ENCODE measurements at places on chromosomes 11 and 22. TPM values are rescaled to one million over a fixed set of nuclear protein-coding genes. Genes with fewer than 3 reads are reported as not detected.

GRCh38 chr22:36336246-36337182 lies 51.3 kb downstream of the MYH9 start:
- ATAC-seq: no peak

DNA sequence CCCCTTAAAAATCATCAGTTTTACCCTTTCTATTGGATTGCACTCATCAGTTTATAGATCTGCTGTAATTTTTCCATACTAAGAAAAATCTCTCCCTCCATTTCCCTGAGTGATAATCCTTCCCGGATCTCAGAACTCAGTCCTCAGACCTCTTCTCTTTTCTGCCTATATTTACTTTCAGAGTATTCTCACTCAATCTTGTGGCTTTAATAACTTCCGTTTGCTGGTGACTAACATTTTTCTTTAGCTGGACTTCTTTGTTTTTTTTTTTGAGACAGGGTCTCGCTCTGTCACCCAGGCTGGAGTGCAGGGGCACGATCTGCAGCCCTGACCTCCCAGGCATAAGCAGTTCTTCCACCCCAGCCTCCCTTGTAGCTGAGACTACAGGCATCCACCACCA lies 10.4 kb downstream of the ATXN10 start:
- no peak for ATAC-seq

The DEFB131B gene
- not detected for total RNA-seq

The OR5B17 gene
- total RNA-seq: not detected

DNA sequence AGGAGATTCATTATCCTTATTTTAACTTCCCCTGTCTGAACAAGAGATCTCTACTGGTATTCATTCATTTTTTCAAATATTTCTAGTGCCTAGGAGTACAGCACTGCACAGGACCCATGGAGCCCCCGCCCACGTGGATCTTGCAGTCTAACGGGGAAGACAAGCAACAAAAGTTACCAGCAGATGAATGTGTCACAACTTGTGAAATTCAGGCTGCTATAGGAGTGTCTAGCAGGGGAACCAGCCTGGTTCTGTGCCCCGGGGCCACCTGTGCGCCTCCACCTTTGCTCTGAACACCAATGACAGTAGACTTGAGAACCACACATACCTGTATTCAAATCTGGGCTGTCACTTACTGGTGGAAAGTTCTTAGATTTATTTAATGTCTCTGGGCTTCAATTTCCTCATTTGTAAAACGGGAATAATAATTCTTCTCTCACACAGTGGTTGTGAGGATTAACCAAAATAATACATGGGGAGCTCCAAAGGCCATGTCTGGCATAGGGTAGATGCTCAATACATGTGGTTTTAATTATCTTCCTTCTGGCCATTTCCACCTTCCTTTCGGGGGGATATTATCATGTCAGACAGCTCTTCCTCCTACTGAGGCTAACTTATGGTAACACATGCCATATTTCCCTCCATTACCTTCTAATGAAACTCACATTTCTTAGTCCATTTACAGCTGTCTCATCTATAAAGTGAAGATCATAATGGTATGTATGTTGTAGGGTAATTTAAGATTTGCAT lies 17.8 kb downstream of the POU2AF1 start:
- ATAC-seq: no peak

DNA sequence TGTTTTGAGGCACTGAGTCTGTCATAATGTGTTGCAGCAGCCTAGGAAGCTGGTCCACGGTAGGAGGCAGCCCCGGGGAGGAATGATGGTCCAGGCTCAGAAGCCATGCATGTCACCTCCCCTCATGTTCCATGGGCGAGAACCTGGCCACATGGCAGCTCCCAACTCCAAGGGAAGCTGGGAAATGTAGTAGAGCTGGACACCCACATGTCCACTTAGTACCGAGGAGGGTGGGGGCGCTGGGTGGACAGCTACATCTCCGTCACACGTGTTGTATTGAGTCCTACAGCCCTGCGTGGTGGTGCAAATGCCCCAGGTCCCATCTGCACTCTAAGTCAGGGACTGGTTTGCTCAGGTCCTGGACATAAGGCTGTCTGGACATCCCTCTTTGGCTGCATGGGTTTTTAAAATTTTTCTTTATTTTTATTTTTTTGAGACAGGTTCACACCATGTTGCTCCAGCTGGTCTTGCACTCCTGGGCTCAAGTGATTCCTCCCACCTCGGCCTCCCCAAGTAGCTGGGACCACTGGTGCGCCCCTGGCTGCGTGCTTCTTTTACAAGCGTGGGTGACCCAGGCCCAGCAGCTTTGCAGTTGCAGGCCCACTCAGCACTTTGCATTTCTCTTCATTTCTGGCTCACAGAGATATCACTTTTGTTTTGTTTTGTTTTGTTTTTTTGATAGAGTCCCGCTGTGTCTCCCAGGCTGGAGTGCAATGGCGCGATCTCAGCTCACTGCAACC lies 3.9 kb upstream of the CTTN start:
- ATAC-seq: no peak

DNA sequence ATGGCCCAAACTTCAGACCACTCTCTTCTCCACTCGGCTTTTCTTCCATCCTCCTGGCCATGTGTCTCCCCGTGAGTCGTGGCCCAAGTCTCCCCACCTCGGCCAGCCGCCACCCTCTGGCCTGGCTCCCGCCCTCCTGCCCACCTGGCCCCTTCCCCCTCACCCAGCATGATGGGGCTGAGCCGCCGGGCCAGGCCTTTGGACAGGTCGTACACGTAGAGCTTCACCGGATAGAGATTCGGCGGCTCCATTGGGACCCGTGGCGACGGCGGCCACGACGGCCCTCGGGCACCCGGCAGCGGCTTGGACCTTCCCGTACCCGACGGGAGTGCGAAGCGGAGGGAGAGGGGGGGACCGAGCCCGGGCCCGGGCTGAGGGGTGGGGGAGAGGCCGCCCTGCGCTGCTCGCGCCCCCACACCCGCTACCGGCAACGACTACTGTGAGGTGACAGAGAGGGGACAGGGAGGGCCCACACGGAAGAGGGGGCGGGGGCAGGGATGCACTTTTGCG lies at the start of gene DESI1:
TSS of gene DESI1 (minus strand) at position 455 of the 510 bp plus-strand sequence. CDS start at position 251, 204 bp downstream.
- peak; percentile 66 for ATAC-seq

GRCh38 chr11:120168960-120169681 lies 31.2 kb upstream of the TRIM29 start:
- ATAC-seq: peak; percentile 84

The AGBL2 gene
- 2.2 TPM for total RNA-seq

DNA sequence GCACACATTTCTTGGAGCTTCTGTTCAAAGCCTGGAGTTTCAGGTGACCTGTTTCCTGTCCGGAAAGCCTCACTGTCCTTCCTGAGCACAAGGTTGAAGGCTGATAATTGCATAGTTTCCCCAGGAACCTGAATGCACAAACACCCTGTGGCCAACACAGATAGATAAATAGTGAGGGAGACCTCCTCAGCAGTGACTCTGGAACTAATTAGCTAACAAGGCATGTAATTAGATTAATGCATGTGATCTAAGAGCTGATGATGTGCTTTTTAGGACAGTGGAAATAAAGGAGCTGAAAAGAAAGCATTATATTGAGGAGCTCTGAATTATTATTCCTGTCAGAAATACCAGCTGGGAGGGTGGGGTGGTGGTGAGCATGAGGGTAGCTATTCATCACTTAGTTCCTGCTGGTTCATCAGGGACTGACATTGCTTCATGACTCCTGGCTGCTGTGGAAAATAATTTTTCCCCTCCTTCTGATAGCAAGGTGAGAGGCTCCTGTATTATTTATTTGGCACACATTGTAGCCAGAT lies 101.1 kb downstream of the NELL1 start:
- ATAC-seq: no peak

GRCh38 chr11:115873813-115874212 lies 369.6 kb upstream of the CADM1 start:
- ATAC-seq: no peak

DNA sequence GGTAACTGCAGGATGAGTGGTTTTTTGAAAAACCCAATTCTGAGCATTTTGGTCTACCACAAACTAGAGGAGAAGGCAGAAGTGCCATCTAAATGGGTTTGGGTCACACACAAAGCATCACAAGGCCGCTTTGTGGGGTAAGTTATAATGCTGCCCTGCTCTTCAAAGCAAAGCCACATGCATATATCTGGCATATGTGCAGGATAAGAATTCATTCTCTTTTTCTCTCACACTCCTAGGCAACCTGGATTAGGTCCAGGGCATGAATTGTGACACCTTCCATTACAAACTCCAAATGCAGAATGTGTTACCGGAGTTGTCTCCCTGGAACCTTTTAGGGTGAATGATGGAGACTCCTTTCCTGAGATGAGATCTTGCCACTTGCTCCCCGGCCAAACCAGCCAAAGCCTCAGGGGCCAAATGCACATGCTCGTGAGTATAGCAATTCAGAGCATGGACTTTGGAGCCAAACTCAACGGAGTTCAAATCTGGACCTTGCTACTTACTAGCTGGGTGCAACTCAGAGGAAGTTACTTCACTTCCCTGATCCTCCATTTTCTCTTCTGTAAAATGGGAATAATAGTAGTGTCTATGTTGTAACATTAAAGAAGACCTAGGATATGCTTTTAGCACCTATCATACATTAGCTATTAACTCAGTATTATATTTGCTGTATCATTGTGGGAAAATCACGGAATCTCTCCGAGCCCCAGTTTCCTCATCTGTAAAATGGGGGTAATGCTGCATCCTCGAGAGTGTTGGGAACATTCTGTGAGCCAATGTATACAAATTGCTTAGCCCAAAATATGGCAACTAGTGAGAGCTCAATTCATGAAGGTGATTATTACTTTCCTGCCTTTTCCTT lies 96.6 kb downstream of the COMMD9 start:
- no peak for ATAC-seq

The ZNF408 gene
- 13.3 TPM for total RNA-seq

- ATAC-seq: peak; percentile 63
Observed at GRCh38 chr11:70675697-70676374, 277.5 kb downstream of the CTTN start.

- no peak for ATAC-seq
Observed at GRCh38 chr11:58027341-58027740, 3.4 kb upstream of the OR6Q1 start.

- peak; percentile 14 for ATAC-seq
Observed at GRCh38 chr11:64729851-64730382, 6.9 kb upstream of the NRXN2 start.

The TRIM22 gene
- 246 TPM for total RNA-seq

The DCHS1 gene
- 61.2 TPM for total RNA-seq

- no peak for ATAC-seq
Observed at GRCh38 chr11:23944923-23945322, 551.9 kb upstream of the LUZP2 start.

DNA sequence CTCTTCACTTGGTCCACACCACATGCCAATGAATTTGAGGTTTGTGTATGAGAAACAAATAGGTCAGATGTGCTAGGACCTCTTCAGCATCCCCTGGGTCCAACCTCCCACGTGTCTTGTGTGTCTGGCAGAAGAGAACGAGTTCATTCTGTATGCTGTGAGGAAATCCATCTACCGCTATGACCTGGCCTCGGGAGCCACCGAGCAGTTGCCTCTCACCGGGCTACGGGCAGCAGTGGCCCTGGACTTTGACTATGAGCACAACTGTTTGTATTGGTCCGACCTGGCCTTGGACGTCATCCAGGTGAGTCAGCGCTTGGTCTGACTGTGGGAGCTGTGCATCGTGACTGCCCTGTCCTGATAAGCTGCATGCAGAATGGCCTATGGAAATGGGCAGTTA lies 101.0 kb upstream of the SORL1-AS1 start:
- ATAC-seq: peak; percentile 45

The PGGHG gene
- 14.9 TPM for total RNA-seq

DNA sequence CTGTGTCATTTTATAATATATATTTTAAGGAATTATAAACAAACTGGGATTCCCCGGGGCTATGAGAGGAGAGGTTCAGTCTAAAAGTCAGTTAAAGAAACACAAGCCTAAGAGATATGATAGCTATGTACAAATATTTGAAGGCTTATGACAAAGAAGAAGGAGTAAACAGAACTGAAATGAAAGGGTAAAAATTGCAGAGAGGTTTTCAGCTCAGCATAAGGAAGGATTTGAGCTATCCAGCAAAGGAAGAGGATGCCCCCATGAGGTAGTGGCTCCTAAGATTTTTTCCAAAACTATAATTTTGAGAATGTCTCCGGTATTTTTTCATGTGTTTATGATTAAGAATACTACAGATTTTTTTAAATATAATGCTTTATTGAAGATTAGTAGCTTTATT lies 57.9 kb upstream of the ANGPTL5 start:
- peak; percentile 22 for ATAC-seq

DNA sequence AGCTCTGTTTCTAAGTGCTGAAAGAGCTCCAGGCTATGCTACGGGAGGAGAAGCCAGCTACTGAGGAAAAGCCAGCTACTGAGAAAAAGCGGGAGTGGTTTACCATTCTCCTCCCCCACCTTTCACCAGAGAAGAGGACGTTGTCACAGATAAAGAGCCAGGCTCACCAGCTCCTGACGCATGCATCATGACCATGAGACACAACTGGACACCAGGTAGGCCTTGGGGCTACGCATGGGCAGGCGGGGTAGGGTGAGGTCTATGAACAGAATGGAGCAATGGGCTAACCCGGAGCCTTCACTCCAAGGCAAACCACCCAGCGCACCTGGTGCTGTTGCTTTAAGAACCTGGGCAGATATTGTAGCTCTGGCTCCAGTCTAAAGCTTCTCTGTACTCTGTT lies 1.1 kb downstream of the IL18BP start:
- ATAC-seq: peak; percentile 24

DNA sequence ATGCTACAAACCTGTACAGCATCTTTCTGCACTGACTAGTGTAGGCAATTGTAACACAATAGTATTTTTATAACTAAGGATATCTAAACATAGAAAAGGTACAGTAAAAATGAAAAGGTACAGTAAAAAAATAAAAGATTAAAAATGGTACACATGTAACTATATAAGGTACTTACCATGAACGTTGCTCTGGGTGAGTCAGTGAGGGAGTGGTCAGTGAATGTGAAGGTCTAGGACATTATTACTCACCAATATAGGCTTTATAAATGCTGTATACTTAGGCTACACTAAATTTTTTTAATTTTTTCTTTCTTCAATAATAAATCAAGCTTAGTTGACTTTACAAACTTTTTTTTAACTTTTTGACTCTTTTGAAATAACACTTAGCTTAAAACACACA lies 59.9 kb downstream of the EIF3M start:
- ATAC-seq: no peak

The OR10G7 gene
- total RNA-seq: 0.35 TPM

DNA sequence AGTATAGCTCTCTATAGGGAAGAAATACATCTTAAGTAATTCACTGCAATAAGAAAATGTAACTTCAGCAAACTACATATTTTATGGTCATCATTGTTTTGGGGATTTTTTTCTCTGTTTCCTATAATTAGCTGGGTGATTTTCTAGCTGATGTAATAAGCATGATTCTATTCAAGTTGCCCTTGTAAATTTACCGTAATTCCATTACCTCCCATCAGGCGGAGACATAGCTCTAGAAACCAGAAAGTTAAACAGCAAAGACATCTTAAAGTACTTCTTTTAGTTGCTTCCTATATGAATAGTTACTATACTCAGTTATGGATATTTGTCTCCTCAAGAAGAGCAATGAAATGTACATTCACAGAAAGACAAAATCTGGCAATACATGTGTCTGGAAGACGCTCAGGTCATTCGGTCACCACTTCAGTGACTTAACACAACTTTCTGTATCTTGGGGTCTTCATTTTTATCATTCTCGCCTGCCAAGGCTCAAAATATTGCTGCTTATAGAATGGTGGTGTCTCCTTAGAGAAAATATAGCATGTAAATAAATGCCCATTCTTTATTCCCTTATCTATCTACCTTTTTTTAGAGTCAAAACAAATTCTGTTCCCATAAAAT lies 239.9 kb upstream of the ZC3H12C start:
- peak; percentile 39 for ATAC-seq

Measured in motor neuron (in vitro differentiated cells).